ENCODE measurements at places on chromosomes 12 and 14.
A peak's percentile ranks its signal among the peaks of the same experiment; 100 is the strongest.

- no peak for DNase-seq
Observed at GRCh38 chr12:26691234-26691970, 141.6 kb downstream of the ITPR2 start.

DNA sequence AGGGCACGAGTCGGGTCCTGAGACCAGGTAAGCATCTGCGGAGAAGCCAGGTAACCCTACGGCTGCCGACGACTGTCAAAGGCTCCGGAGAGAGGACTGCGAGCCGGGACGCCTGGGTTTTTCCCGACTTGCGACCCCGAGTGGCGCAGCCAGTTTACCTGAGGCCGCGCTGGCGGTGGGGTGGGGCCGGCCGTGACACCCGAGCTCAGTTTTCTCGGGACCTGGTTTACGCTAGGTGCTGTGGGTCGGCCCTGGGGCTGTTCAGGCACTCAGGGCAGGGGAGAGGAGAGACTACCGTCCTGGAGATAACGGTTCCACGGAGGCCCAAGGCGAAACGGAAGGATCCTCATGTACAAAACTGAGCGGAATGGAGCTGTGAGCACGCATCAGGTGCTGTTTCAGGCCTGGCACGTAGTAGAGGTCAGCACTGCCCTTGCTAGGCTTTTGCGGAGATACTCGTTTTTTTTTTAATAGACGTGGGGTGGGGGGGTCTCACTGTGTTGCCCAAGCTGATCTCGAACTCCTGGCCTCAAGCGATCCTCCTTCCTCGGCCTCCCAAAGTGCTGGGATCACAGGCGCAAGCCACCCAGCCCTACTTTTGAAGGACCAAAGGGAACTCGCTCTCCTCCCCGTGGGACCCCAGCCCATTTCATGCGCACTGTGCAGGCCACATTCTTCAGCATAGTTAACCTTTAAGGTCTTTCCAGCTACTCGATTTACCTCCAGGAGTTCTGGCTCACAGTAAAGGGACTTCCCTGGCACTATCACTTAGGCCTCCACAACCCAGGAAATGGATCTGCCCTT lies 471 bp downstream of the MTRFR start:
- DNase-seq = no peak

DNA sequence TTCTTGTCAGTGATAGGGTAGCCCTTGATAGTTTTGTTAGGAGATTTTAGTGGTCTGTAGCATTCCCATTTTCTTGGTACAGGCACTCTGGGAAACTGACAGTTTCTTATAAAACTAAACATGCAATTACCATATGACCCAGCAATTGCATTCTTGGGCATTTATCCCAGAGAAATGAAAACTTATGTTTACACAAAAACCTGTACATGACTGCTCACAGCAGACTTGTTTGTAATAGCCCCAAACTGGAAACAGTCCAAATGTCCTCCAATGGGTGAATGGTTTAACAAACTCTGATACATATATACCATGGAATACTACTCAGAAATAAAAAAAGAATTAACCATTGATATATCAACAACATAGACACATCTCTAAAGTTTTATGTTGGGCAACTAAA lies 75.5 kb downstream of the BORCS5 start:
- no peak for DNase-seq

DNA sequence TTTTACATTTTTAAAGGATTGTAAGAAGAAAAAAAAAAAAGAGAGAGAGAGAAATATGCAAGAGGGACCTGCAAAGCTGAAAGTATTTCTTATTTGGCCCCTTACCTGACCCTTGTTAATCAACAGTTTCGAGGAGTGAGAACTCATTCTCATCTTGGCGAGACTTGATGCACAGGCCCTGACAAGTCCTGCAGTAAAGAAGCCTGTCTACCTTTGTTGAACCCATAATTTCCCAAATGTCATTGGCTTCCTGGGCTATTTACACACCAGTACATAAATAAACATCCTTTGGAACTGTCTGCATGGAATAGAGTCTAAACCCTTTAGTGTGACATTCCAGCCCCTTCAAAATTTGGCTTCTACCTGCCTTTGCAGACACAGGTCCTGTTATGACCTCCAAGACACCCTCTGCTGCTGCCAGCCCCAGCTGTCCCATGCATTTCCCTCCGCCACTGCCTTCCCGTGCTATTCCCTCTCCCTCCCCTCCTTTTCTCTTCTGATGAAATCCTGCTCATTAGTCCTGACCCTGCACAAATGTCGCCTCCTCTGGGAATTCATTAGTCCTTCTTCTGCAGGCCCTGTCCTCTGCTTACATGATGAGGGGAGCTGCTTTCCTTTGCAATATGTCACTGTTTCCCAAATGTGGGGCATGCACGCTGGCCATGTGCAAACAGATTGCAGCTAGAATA lies 35.1 kb downstream of the MYL2 start:
- no peak for DNase-seq

DNA sequence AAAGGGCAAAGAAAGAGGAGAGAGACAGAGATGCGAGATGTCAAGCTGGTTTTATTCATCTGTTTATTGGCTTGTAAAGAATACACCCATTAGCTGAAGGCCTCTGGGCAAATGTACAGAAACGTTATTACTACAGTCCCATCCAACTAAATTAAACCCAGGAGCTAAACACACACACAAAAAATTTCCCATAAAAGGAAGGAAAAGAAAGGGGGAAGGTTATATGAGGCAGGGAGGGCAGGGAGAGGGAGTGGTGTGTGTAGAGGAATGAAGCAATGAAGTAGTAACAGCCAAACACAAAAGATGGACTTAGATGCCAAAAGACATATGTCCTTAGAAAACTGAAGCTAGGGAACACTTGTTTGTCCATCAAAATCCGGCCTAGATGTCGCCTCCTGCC lies 3.1 kb upstream of the MFAP5 start:
- DNase-seq = no peak

- no peak for DNase-seq
Observed at GRCh38 chr12:95848575-95849388, 10.0 kb upstream of the SNRPF start.

DNA sequence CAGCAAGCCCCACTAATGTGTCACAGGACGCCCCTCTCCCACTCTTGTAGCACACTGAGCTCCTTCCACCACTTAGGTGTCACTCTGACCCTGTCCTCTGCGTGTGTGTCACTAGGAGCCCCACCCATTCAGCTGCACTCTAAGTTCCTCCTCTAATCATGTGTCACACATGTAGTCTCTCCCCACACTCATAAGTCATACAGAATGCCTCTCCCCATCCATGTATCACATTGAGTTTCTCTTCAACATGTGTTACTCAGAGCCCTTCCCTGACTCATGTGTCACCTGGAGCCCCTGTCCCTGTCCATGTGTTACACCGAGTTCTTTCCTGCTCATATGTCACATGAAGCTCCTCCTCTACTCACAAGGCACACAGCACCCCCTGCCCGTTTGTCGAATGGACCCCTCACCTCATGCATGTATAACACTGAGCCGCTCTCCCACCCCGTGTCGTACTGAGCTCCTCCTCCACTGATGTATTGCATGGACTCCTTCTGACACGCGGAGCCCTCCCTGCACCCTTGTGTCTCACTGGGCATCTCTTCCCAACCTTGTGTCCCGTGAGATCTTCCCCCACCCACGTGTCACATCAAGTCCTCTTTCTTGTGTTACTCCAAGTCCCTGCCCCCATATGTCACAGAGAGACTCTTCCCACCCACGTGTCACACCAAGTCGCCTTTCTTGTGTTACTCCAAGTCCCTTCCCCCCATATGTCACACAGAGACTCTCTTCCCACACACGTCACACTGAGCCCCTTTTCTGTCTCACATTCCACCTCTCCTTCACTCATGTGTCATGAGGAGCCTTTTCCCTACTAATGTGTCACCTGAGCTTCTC lies 31.0 kb downstream of the RTL1 start:
- DNase-seq = no peak

GRCh38 chr12:93468008-93468371 lies 676 bp downstream of the MRPL42 start:
- DNase-seq = no peak

DNA sequence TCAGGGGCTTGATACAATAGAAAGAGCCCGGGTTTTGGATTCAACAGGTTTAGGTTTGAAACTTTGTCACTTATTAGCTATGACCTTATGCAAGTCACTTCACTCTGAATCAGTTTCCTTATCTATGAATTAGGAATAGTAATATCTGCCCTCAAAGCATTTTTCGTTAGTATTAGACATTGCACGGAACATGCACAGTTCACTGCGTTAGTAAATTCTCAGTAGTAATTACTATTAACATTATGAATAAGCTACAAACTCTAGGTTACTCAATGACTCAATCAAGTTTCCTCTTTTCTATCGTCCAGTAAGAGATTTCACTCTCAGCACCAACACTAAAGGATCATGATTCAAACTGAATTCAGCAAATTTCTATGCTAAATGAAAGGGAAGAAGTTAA lies 150.3 kb downstream of the CEP83 start:
- DNase-seq = no peak

DNA sequence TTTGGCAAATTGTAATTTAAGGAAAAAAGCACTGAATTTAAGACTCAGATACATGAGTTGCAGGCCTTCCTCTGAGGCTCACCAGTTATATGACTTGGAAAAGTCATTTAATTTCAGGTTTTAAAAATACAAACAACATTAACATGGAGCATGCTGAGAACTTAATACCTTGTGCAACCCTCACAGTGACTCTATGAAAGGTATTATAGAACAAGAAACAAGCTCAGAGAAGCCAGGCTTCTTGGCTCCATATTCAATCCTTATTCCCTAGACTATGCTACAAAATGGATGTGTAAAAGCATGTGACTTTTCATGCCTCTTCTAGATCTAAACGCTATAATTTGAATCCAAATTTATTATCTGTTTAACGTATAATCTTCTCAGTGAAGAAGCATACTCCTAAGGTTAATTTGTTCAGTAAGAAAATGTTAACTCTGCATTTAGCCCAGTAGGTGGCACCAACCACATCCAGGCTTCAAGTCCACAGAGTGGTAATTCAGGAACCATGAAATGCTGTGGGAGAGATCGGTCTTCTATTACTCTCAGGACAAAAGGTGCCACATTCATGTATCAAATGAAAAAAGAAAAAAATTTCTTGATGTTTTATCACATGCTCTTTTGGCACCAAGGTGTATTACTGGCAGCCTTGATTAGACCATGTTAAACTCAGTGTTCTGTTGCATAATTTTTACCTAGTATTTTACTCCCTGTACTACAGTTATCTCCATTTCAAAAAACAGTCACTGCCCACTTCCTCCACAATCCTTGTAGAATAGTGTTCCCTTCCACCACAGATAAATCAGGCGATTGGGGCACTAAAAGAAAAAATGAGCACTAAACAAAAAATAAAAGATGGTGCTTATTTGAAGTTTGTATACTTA lies 9.3 kb downstream of the CCDC196 start:
- peak; percentile 2 for DNase-seq

GRCh38 chr14:61451891-61452400 lies 130.6 kb downstream of the PRKCH start:
- DNase-seq = no peak

DNA sequence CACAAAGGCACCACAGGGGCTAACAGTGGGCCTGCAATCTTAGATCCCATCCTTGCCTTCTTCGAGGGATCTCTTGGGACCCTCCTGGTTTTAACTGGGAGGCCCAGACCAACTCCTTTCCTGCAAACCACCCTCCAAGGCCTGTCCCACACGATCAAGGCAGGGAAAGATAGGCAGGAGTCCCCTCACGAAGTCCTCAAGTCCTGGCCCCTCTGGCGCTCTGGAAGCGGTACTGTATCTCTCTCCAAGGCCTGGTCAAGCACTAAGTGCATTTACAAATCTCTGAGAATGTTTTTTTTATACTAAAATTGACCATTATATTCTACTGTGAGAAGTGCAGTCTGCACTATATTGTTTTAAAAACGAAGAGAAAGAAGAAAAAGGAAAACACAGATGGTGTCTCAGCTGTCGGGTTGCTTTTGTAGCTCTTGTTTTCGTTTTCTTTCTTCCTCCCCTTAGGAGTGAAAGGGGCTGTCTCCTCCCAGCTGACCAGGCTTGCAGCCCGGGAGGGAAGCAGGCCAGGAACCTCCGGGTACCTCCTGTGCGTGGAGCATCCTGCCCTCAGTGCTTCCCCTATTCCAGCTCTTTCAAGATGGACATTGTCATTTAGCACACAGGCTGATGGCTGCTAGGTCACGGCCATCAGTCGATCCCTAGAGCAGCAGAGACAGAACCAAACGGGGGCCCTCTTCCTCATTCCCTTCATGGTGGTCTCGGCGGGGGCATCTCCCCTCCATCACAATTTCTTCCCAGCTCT lies 56.7 kb downstream of the FAM222A start:
- DNase-seq = no peak

DNA sequence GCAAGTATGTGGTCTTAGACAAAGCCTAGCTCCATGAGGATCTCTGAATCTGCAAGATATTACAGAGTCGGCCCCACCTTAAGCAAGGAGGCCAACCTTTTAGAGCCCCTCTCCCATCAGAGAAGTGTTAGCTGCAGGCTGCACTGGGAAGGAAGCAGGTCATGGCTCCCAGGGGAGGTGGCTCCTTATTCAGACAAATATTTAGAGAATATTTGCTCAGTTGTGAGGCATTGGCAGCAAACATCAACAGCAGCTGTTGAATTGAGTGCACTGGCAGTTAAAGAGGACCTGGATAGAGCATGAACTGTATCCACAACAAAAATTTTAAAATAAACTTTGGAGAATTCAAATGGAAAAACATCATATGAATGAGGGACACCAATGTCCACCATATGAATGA lies 44.7 kb downstream of the FSCB start:
- no peak for DNase-seq

DNA sequence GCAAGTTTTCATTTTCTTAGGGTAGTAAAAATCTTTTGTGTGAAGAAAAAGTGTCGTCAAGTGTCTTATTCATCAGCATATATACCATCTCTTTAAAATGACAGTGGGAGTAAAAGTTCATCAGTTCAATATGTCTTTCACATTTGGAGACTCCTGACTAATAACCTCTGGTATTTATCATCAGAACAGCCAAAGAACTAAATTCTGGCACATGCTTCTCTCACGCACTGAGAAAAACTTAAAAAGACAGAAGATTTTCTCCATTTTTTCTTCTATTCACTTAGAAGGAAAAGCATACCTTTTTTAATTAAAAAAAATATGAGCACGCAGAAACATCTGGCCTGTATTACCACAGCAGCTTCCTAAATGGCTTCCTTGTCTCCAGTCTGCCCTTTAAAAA lies 265.7 kb downstream of the AKAP6 start:
- DNase-seq = no peak

- no peak for DNase-seq
Observed at GRCh38 chr14:87888136-87888999, 104.6 kb downstream of the GALC start.

DNA sequence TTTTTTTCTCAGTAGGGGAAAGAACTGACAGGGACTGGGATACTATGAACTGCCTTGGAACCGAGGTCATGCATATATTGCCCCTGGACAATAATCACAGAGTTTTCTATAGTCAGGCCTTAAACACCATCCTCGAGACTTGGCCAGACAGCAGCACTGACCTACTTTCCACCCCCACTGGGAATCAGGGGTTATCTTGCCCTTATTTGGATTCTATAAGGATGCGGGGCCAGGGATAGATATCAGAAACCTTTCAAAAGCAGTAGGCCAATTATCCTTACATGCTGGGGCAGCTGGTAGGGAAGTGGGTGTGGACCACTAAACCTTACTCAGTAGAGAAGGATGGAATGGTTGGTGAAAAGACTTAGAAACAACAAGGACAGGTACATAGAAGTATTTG lies 2.0 kb downstream of the ZNF219 start:
- DNase-seq = no peak

Measured in activated naive CD4-positive, alpha-beta T cell (primary cell).